Activated CD4-positive, alpha-beta T cell treated with anti-CD3 and anti-CD28 coated beads for 1 hour (primary cell): ENCODE measurements at places on chromosomes 7 and 10.

DNA sequence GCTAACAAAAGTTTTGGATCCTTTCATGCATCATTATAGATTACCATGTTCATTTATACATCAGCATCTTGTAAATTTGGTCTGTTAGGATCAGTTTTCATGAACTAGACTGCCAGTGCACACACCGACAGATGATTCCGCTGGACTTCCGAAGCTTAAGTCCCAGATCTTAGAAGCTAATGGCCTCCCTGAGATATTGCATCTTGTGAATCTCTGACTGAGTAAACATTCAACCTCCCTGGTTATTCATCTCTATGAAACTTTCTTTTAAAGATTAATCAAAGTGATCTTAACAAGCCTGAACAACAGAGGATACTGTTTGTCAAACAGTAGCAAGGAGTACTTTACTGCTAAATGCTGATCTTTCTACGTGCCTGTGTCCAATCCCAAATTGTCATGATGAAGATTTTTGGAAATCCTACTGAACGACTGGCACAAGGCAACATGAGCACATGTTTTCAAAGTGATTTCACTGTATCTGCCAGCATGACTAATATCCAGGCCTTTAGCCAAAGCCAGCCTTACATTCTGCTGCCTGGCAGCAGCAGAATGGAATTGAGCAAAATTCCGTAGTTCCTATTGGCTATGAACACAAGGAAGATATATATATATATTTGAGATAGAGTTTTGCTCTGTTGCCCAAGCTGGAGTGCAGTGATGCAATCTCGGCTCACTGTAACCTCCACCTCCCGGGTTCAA, 91.3 kb upstream of the ANK3 start:
- DNase-seq, result no peak

DNA sequence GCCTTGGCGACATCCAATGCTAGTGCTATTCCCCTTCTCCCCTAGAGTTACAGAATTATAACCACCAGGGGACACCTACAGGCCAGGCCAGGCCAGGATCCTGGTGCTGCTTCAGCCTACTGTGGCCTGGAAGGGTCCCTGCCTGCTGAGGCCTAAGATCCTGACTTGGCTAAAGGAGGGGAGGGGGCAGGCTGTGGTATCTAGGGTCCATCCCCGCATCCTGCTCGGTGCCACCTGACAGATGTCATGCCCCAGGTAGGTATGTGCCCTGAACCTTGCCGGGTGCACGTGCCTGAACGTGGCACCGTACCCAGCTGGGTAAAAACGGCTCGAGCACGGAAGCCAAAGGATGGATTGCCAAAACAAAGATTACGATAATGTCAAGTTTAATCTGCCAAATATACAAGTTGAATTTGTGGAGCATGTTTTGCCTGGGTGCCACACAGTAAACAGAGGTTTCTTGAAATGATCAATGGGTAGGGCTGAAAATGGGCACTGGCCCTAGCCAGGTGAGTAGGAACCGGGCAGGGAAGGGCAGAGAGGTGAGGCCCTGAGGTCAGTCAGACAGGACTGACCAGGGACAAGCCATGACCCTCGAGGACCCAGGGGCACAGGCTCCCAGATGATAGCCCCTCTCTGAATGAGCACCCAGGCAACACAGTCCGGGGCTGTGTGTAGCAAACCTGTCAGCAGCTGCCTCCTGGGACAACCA, 12.6 kb downstream of the PDAP1 start:
- no peak for DNase-seq

- DNase-seq, result no peak
These were observed 72.1 kb downstream of the DNMBP start for GRCh38 chr10:99937630-99938029.

DNA sequence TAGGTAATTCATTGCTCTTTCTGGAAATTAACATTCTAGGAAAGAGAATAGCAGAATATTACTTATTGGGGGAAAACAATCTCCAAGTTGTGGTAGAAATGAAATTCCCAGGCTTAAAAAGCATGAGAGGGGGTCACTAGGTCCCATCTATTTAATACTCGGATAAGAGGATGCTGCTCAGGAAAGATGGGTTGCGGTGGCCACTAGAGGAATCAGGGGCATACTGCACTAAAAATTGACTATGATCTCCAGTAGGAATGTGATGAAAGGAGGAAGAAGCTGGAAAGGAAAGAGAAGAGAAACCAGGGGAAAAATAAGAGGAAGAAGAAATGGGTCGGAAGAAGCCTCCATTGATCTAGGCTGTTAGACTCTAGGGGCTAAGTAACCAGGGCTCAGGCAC, 192.8 kb downstream of the GPAM start:
- no peak for DNase-seq

DNA sequence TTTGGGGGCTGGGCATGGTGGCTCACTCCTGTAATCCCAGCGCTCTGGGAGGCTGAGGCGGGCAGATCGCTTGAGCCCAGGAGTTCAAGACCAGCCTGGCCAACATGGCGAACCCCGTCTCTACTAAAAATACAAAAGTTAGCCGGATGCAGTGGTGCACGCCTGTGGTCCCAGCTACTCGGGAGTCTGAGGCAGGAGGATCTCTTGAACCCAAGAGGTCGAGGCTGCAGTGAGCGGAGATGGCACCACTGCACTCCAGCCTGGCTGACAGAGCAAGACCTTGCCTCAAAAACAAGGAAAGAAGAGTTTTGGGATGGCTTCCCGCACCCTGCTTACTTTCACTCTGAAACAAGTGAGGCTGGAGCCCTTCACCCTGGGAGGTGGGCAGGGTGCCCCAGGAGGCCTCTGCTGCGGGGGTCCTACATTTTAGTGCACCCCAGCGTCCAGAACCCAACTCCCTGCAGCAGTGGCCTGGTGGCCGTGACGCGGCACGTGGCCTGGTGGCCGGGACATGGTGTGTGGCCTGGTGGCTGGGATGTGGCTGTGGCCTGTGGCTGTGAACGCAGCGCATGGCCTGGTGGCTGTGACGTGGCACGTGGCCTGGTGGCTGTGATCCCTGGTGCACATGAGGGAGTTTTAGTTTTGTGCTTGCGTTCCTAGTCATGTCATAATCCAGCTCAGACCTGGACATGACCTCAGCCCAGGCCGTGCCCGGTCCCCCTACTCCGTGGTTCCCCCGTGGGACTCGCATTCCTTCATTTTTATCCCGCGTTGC, 9.3 kb downstream of the KNDC1 start:
- DNase-seq, result no peak

GRCh38 chr7:152161171-152161570, 135.7 kb downstream of the GALNT11 start:
- no peak for DNase-seq

GRCh38 chr7:66630531-66630930, 1.9 kb downstream of the KCTD7 start:
- no peak for DNase-seq

- DNase-seq, result no peak
These were observed 210.8 kb downstream of the DIP2C start for GRCh38 chr10:478471-479245.

DNA sequence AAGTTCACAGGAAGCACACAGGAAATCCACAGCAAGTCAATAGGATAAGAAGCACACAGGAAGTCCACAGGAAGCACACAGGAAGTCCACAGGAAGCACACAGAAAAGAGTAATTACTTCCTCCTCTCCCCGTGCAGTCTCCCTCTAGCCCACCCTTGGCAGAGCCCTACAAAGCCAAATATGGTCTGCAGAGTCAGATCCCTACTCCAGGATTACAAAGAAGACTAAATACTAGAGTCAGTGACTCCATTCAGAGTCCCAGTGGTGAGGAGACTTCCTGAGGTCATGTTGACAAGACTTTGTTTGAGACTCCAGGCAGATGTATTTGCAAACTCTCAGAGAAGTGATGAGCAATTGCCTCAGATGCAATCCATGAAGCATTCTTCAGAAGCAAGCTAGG, 398.6 kb upstream of the AUTS2 start:
- no peak for DNase-seq

GRCh38 chr7:12391922-12392615, 11.6 kb downstream of the VWDE start:
- DNase-seq, result no peak

DNA sequence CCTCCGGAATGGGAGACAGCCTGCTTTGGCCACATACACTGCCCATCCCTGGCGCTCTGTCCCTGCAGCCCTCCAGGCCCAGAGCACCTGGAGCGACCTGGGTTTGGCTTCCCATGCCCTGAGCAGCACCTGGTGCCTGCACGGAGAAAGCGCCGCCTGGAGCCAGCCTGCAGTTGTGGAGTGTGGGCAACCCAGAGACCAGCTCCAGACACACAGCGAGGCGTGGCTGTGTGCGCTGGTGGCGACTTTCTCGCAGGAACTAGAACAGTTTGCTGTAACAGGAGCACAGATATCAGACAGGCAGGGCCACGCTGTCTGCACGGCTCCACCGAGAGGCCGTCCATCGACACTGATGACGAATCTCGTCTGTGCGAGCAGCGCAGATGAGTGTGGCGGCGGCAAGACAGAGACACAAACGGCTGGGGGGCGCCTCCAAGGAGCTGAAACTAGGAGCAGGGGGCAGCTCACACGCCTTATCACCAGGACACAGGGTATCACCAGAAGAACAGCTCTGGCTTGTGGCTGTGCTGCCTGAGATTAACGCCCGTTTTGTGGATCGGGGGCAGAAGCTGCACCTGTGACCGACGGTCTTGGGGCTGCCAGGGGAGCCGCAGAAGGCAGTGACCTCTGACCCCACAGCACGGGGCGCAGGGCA, 275.3 kb downstream of the DNAJB6 start:
- no peak for DNase-seq

- DNase-seq, result no peak
These were observed 219.7 kb downstream of the MLLT10 start for GRCh38 chr10:21753497-21754270.

GRCh38 chr10:124145109-124145870, 51.9 kb upstream of the CHST15 start:
- DNase-seq, result no peak

DNA sequence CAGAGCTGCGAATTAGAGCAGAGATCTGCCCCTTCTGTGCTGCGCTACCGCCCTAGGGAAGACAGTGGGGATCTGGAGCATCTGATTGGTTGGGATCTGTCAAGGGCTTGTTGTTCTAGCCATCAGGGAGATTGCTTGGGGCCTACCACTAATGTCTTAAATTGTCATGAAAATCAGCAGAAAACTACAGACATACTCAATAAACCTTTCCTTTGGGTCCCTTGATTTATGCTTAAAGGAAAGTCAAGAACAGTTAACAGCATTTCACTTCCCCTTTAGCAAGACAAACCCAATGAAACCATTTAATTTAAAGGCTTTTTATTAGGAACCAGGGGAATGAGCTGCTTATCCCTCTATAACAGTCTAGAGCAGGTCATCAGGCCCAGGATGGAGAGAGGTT, 10.0 kb downstream of the SLC25A28 start:
- no peak for DNase-seq

- DNase-seq, result no peak
These were observed 2.8 kb upstream of the ZC3HAV1L start for GRCh38 chr7:139038691-139039090.

DNA sequence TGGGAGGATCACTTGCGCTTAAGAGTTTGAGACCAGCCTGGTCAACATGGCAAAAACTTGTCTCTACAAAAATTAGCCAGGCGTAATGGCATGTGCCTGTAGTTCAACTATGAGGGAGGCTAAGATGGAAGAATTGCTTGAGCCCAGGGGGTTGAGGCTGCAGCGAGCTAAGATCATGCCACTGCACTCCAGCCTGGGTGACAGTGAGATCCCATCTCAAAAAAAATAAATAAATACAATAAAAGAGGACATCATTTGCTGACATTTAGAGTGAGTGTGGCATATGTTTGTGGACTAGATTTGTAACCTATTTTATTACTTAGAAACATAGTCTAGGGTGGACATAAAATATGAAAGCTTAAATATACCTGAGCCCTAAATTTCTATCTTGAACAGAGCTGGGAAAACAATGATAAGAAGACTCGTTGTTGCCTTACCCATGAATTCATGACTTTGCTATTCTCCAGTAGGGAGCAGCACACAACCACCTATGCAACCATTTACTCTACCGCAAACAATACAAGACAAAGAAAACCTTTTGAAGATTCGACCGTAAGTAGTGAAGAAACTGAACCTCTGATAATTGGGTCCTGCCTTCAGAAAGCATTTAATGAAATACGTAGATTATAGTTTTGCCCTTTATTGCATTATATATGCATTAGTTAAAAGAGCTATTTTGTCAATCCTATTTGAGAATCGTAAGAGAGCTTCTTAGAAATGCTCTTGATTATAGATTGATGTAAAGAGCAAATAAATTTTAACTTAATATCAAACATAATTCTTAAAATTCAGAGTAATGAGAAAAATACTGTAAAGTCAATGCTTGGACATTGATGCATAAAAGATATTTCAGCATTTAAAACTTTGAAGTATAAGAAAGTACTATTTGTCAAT, 83.5 kb downstream of the GNAT3 start:
- DNase-seq, result no peak

DNA sequence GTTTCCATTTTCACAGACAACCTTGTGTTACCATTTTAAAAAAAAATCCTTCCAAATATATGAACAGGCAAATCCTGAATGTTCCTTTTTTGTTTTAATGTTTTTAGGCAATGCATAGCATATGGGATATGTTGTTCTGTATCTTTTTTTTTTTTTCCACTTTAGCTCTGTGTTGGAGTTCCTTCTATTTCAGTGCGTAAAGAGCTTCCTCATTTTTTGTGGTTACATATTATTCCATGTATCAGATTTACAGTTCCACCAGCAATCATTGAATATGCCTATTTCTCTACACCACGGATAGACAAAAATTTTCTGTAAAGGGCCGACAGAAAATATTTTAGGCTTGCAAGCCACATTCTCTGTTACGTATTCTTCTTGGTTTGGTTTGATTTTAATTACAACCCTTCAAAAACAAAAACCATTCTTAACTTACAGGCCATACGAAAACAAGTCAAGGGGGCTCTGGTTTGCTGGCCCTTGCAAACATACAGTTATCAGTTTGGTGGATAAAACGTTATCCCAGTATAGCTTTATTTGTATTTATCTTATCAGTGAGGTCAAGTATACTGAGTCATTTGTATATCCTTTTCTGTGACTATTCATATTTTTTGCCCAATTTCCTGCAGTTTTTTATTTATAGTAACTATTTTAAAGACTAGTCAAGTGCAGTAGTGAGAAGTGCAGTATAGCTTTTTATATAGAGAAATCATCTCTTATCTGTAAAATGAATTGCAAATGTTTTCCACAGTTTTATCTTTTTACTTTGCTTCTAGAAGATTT, 55.7 kb downstream of the RALA start:
- no peak for DNase-seq

GRCh38 chr7:114418117-114418516, 3.5 kb downstream of the FOXP2 start:
- no peak for DNase-seq

GRCh38 chr7:122430710-122431109, 126.2 kb upstream of the FEZF1 start:
- no peak for DNase-seq

GRCh38 chr10:49309691-49310411, 10.9 kb downstream of the C10orf71 start:
- DNase-seq, result no peak
